Kidney (tissue), 22 donors: ENCODE measurements at places on chromosomes 2 and 18. TPM values are rescaled to one million over a fixed set of nuclear protein-coding genes. Genes with fewer than 3 reads are reported as not detected.

The COLEC11 gene
- polyA plus RNA-seq: 34.6 TPM

- no peak for DNase-seq
Observed at GRCh38 chr2:225468131-225468530, 68.6 kb downstream of the NYAP2 start.

The DPP4 gene
- polyA plus RNA-seq: 29.4 TPM

DNA sequence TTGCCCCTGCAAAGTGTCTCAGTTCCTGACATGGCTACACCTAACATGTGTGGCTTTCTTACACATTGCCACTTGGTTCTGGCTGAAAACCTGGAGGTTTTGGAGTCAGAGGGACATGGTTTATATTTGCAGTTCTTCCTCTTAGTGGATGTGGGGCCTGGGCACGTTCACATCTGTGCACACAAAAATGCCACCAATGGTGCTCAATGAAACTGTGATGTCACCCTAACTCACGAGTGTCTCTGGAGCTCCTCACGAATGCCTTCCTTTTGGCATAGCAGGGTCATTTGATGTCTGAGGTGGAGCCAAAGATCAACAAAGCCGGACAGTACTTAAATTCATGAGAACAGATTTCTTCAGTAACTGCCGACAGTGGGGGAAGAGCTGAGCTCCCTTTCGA, 231.7 kb upstream of the HS6ST1 start:
- DNase-seq: no peak

- no peak for DNase-seq
Observed at GRCh38 chr2:200356321-200356720, 49.8 kb downstream of the SPATS2L start.

The ELOA2 gene
- polyA plus RNA-seq: not detected

GRCh38 chr18:3152294-3152693, 67.5 kb downstream of the MYOM1 start:
- DNase-seq: no peak

DNA sequence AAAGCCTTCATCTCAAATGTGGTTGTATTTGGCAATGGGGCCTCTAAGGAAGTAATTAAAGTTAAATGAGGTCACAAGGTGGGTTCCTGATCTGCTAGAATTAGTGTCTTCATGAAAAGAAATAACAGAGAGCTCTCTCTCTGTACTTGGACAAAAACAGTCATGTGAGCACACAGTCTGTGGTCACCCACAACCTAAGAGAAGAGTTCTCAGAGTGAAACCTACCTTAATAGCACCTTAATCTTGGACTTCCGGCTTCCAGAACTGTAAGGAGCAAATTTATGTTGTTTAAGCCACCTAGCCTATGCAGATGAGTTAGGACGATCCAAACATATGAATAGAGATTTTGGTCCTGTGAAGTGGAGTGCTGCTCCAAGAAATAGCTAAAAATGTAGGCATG, 758.9 kb downstream of the LRRTM4 start:
- DNase-seq: no peak
